Left renal pelvis (tissue), 4 donors: ENCODE measurements at places on chromosomes 16 and 17.

GRCh38 chr16:55641430-55642056 lies 14.2 kb upstream of the SLC6A2 start:
- no peak for DNase-seq

- no peak for DNase-seq
These were observed 197.3 kb upstream of the SDK2 start for GRCh38 chr17:73841431-73842060.

DNA sequence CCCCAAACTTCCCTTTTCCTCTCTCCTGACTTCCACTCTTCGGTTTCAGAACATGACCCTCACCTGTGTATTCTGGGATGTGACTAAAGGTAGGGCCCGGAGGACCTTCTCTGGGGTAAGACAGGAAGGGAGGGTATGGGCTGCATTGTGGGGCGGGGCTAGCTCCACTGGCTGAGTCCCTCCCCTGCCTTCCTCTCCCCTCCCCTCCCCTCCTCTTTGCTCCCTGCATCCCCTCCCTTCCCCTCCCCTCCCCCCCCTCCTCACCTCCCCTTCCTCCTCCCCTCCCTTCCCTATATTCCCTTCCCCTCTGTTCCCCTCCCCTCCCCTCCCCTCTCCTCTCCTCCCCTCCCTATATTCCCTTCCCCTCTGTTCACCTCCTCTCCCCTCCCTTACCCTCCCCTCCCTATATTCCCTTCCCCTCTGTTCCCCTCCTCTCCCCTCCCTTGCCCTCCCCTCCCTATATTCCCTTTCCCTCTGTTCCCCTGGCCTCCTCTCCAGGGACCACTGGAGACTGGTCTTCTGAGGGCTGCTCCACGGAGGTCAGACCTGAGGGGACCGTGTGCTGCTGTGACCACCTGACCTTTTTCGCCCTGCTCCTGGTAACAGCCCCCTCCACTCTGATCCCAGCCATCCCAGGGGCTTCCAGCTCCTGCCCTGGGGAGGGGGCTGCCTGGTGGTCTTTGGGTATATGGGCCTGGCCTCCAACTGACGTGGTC lies 11.8 kb downstream of the ADGRG3 start:
- DNase-seq, result no peak

DNA sequence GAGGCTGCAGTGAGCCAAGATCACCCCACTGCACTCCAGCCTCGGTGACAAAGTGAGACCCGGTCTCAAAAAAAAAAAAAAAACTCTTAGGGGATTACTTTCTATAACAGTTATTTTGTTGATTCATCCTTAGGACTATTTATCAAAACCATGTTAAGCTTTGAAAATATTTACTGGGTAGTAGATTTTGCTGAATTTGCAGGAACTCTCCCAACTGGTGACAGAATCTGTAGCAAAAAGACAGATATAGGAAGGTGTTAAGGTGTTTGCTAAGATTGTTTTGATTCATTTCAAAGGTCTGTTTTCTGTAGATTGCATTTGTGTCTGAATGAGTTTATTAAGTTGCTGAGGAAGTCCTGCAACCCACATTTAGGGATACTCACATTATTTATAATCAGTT lies 192.6 kb downstream of the PRKCA start:
- no peak for DNase-seq

DNA sequence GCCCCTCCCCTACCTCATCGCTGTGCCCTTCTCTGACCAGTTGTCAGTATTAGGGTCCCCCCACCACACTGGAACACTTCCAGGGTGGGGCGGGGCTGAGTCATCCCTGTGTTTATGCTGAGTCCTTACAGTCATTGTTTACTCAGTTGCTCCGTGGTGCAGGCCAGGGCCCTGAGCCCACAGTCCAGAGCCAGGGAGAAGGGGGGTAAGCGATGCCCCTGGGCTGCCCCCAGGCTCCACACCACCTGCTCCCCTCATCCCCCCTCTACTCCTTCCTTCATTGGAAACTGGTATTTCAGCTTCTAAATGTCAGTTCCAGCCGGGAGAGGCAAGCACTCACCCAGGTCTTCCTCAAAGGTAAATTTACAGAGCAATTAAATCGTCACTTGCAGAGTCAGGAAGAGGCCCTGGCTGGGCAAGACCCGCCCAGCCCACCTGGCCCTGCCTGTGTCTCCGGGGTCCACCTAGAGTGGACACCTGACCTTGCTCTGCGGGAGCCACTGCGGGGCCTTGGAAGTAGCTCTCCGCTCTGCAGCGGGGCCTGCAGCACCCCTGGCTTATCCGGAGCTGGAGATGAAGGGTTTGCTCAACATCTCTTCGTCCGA lies 4.8 kb downstream of the ATP2A3 start:
- DNase-seq, result no peak

- DNase-seq, result no peak
These were observed 2.1 kb downstream of the METTL22 start for GRCh38 chr16:8623634-8624033.

DNA sequence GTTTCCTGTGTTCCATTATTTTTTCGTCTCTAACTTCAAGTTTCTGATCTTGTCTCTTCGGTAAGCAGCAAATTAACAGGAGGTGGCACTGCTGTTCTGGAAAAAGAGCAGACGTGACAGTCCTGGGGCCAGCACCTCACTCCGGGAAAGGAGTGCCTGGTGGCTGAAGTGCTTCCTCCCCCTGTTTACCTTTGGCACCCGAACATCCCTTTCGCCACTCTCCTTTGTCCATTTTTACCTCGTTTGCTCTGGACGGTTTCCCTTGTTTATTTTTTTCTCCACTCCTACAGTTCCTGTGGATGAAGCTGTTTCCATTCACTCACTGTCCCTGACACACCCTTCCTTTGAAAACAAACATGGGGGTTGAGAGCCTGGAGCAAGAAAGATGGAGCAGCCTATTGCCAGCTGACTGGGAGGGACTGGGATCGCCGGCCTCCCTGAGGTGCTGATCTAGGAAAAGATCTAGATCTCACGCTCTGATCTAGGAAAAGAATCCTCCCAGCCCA lies 12.6 kb downstream of the SAP30BP start:
- DNase-seq, result no peak

GRCh38 chr17:42016411-42016831 lies 818 bp downstream of the DNAJC7 start:
- DNase-seq, result no peak

DNA sequence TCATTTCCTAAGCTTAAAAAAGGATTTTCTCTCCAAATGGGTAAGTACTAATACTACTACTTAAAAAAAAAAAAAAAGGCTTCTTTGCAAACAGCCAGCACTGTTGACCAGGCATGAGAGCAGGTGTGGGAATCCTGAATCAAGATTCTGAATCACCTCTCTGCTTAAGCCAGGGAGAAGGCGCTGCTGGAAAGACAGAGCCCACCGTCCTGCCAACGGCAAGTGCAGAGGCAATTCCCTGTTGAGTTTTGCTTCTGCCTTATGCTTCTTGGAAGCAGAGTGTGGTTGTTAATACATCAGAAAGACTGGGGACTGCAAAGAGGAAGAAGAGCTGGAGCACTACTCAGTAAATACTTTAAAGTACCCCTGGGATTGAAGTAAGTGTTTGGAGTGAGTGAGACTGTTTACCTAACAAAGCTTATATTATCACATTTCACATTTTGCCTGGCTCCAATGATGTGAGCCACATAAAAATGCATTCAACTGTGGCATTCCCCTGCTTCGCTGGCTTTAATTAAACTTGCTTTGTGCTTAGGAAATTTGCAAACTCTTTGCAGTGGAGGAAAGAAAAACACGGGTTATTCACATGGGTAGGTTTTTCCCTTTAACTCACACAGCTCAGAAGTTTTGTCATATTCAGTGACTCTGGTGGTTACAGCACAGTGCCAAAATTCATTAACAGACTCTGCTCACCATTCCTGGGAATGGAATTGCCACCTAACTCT lies 86.0 kb upstream of the KIF2B start:
- DNase-seq, result peak; percentile 44

DNA sequence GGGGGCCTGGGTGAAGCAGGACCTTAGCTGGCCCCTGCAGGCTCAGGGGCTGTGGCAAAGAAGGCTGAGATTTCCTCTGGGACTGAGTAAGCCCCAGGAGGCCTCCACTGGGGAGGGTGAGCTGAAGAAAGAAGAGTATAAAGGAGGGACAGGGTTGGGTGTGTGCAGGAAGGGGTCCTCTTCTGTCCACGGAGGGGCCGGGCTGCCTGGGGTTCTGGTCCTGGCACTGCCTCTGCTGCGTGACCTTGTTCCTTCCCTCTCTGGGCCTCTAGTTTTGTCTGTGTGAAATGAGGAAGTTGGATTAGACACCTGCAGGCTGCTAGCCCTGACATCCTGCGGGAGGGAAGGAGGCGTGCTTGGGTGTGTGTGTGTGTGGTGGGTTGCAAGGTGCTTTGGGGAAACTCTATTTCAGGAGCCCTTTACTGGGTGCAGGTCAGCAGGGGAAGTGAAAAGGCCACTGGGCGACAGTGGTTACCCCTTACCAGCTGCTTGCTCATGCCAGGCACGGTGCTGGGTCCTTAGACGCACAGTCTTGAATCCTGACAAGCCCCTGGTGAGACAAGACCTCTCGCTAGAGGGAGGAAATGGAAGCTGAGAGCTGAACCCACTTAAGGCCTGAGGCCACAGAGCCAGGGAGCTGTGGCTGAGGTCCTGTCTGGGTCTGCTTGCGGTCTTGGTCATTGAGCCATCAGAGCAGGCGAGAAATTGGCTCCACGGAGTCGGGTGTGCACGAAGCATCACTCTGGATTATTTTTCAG lies 60.7 kb downstream of the OR1D5 start:
- DNase-seq, result no peak

GRCh38 chr17:40561871-40562611 lies 3.2 kb downstream of the CCR7 start:
- DNase-seq, result no peak

- no peak for DNase-seq
These were observed 320.8 kb downstream of the CBLN1 start for GRCh38 chr16:48960830-48961229.

- DNase-seq, result no peak
These were observed 25.8 kb upstream of the CPNE2 start for GRCh38 chr16:57066625-57067024.

- DNase-seq, result peak; percentile 14
These were observed 150.0 kb upstream of the RBFOX1 start for GRCh38 chr16:7182510-7183109.

DNA sequence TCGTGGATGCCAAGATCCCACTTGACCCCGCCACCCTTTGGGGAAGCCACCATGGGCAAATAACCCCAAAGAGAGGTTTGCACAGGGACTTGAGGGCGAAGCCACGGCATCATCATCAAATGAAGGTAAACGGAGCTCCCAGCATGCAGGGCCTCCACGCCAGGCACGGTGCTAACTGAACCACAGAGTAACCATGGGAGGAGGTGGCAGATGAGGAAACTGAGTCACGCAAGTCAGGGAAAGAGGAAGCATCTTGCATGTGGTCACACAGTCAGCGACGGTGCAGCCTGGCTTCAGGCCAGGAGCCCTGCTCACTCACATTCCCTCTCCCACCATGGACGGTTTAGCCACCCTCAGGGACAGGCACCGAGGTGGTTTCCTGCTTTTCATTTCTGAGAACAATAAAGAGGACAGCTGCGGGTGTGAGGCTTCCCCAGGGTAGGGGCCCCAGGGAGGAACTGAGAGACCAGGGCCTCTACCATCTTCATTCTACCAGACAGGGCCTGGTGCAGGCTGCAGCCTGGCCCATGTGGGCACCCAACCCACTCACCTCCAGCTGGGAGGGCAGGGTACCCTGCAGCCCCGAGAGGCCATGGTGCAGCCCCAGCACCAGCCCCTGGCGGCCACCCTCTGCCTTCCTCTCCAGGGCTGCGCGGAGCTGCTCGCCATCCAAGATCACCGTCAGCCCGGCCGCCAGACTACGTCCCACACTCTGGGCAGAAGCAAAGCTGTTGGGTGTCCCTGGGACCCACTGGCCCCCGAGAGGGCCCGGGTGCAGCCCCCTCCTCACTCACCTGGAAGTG lies 78.3 kb downstream of the RMI2 start:
- DNase-seq, result no peak

- no peak for DNase-seq
These were observed 4.1 kb downstream of the TRIM65 start for GRCh38 chr17:75892556-75893224.

DNA sequence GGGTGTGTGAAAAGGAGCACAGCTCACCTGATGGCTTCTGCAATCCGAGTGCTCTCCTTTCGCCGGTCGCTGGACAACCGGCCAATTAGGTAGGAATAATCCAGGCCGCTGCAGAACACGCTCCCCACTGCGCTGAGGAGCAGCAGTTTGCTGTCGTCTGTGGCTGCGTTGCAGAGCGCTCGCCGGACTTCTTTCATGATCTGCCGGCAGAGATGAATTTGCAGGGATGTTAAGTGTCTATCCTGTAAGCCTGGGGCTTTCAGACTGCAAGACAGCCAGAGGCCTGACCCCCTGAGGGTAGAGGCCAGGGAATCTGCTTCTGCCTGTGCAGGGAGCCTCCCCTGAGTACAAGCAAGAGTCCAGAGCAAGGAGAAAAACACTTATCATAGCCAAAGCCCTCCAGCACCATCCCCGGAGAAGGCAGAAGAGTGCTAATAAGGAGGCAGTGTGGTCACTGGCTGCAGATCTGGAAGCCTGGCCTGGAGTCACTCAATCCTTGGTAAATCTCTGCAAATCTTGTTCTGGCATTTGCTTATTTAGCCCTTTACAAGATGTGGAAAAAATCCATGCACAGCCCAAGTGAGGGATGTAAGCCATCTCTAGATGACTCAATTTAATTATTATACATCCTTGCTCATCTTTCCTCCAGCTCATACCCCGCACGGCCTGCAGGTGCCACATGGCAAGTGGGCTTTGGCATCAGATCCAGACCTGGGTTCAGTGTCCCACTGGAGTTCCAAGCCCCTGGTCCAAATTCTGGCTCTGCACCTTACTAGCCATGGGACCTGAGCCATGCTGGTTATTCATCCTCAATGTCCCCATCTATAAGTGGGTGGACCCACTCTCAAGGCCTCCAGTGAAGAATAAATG lies 80.2 kb downstream of the DYNLRB2 start:
- DNase-seq, result no peak

- DNase-seq, result no peak
These were observed 5.8 kb downstream of the SOCS1 start for GRCh38 chr16:11250091-11250785.

GRCh38 chr16:17368446-17368845 lies 102.3 kb downstream of the XYLT1 start:
- DNase-seq, result no peak

DNA sequence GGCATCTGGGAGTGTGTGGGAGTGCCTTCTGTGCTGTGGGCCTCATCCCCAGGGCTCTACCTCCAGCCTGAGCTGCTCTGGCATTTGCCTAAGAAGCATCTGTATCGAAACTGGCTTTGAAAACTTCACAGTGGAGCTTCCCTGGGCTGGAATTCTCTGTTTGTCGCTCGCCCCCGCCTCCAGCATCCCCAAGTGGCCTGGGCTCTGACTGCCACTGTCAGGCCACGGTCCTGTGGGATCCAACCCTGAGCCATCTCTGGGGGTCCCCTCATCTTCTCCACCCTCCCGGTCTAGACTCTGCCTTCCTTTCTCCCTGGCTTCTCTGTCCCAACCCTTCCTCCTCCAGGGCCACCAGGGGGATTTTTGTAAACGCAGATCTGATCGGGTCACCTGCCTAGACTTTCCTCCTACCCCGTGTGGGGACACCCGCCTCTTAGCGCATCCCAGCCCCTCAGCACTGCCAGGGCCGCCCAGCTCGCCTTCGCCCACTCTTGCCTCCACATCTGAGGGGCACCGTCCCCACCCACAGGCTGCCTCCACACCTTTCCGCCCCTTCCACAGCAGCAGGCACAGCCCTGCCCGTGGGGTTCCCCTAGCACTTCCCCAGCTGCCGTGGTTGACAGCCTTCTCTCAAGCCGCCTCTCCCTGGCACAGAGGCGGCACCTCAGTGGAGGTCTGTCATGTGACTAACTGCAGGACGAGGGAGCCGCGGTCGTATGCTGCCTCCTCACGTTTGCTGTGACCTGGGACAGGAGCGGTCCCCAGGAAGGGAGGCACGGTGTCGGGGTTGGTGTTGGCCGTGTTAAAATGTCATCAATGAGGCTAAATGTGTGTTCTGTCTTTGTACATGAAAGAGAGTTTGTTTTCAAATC lies 12.0 kb downstream of the TBC1D24 start:
- DNase-seq, result no peak
